CD4-positive, alpha-beta memory T cell (primary cell): ENCODE measurements at places on chromosomes 4 and X.

- no peak for DNase-seq
These were observed 11.3 kb upstream of the AREG start for GRCh38 chr4:74433541-74434172.

- no peak for DNase-seq
These were observed 15.8 kb upstream of the CT45A1 start for GRCh38 chrX:135697601-135698000.

DNA sequence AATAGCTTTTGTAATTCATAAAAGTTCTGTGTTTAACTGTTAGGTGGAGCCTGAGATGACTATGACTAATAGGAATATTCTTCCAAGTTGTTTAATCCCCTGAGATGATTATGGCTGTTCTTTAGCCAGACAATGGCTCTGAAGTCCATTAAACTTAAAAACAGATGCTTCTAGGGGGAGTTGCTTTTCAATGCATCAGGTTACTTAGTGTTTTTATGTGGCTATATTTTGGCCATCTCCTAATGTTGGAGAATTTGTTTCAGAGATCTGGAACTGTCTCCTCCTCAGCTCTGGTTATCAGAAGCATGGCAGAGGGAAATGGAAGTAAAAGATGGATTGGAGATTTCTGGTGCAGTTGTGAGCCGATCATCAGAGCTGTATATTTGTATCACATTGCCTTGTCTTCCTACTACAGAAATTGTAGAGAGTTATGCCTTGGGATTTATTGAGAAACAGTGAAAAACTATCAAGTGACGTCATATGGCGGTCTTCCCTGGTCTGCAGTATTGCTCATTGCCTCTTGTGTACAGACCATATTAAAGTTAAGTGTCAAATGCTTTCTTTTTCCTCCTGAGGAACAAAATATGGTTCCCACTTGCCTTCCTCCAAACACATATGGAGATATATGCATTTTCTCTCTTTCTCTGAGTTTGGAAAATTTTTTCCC, 29.8 kb downstream of the SGMS2 start:
- DNase-seq: no peak

DNA sequence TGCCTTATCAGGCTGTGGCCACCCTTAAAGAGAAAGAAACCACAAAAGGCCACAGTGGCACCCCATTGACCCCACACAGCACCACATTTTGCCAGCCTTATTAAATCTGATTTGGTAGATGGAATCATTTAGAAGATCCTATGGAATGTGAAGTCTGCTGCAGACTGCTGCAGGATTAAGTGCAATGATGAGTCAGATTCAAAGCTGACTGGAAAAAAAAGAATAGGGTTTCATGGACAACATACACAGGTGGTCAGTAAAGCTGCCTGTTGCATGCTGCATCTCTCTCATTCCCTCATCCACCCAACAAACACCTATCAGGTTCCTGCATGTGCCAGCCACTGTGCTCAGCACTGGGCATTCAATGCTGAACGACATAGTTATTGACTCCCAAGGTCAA, 56.6 kb downstream of the CHST7 start:
- no peak for DNase-seq

- DNase-seq: no peak
These were observed 61.1 kb downstream of the FBXO8 start for GRCh38 chr4:174222266-174222872.

GRCh38 chr4:128686032-128686465, 123.5 kb upstream of the JADE1 start:
- no peak for DNase-seq

DNA sequence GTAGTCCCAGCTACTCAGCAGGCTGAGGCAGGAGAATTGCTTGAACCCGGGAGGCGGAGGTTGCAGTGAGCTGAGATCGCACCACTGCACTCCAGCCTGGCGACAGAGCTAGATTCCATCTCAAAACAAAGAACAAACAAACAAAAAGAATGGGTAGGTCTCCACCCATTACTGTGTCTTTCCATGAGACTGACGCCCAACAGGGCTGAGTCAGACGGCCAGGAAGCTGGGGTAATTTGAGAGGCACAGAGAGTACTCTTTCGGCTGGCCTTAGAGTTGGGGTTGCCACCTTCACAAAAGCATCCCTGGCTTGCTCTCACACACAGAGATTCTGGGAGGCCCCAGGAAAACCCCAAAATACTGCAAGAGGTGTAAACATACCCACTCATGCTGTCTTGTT, 72.0 kb upstream of the DHRSX start:
- DNase-seq: no peak

- DNase-seq: no peak
These were observed 14.1 kb upstream of the PPARGC1A start for GRCh38 chr4:23903859-23904438.

- no peak for DNase-seq
These were observed 14.7 kb downstream of the SORCS2 start for GRCh38 chr4:7206911-7207567.

- DNase-seq: no peak
These were observed 545.0 kb downstream of the GABRG1 start for GRCh38 chr4:45578874-45579273.

GRCh38 chr4:168667376-168667775, 170.5 kb downstream of the PALLD start:
- DNase-seq: no peak

DNA sequence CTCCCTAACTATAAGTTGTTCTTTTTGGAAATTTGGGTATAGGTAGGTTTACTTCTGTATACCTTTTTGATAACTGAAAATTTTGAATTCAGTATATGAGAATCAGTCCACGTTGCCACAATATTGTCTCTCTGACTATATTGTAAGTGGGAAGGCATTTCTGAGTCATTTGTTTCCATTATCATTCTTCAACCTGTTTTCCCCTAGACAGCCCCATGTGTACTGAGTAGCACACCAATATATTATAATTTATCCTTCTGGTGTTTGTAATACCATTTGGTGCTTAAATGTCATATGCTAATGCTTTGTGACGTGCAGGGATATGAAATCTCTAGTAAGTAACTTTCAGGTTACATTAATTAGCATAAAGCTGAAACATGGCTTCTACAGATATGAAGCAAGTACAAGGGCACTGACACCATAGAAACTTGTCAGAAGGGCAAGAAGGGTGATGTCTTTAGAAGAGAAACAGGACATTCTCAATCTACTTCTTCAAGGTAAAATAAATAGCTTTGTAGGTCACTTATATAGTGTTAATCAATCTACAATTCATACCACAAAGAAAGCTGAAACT, 27.7 kb downstream of the PAK3 start:
- no peak for DNase-seq

DNA sequence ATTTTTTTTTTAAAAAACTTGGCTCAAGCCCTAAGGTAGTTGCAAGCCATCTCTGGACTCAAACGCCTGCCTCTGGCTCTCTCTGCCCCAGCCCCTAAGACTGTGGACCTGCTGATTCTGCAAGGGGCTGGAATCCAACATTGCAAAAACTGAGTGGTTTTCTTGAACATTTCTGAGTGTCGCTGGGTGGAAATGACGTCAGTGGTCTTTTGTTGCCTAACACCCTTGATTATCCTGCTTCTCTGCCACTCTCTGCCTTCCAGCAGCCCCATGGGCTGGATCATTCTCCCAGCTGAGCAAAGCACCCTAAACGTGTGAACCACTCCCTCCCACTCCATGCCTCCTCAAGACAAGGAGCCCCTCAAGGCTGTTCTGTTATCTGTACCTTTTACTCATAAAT, 16.6 kb downstream of the BST1 start:
- no peak for DNase-seq

GRCh38 chr4:57490520-57491255, 380.5 kb upstream of the IGFBP7 start:
- no peak for DNase-seq

DNA sequence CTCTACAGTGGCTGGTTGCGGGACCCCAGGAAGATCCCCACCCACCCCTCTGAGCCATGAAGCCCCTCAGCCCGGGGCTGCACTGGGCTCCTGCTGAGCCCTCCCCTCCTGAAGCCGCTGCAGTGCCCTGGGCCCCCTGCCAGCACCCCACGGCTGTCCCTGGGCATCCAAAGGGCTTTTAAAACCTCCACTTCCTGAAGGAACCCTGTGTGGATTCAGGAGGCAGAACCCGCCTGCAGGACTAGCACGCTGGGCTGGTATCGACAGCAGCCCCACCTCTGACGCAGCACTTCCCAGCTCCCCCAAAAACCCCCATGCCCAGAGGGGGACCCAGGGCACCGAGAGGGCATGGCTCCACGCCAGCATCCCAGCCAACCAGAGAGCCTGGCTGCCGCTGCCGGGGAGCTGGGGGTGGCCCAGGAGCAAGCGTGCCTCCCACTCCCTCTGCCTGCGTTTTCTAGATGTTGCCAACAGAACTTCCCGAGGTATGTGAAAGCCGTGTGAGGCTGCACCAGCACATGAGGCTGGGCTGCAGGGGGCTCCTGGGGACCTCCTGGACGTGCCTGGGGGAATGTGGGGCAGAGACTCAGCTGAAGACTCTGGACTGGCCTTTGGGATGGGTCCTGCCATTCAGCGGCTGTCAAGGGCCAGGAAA, 6.3 kb downstream of the MXD4 start:
- DNase-seq: no peak

DNA sequence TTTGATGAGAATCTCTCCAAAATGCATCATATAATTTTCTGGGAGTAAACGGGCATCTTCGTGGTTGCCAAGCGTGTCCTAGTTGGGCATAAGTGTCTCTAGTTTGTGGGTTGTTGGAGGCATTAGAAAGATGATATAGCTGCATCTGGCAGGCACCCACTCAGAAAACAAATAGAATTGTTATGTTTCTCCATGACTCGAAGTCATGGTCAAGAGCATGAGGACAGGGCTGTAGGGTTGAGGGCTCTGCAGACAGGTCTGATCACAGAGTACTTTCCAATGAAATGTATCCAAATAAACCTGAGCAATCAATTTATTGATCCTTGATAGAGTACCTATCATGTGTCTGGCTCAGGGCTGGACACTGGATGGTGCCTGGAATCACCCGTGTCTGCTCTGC, 82.7 kb downstream of the SORCS2 start:
- no peak for DNase-seq

DNA sequence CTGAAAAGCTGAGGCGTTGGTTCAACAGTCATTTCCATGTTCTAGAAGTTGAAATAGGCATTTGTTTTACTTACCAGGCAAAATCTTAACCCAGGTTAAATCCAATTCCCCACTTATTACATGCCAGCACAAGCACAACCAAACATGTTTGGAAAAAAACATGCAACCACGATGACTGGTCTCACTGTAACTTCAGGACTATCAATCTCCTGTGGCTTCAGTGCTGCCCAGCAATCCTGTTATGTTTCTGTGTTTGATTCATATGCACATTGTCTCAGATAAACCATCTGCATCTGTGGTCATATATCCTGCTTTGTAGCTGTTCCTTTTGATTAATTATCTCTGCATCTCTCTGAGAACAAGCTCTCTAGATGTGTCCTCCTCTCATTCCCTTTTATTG, 28.3 kb downstream of the PRDM8 start:
- no peak for DNase-seq

GRCh38 chr4:173766171-173766600, 236.2 kb upstream of the HAND2 start:
- no peak for DNase-seq

DNA sequence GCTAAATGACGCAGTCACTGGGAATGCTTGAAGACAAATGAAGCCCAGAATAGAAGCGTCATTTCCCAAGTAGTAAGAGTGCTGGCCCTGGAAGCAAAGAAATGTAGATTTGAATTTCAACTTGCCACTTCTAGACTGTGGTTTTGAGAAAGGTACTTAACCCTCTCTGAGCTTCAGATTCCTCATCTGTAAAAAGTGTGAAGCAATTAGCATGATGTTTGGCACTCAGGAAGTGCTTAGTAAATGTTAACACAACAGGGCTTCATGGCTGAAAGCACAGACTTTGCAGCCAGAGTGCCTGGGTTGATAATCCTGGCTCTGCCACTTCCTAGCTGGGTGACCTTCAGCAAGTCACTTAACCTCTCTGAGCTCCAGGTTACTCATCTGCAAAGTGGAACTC, 147.4 kb upstream of the RPS6KA3 start:
- no peak for DNase-seq
